ENCODE measurements at places on chromosomes 5 and 9.
A peak's percentile ranks its signal among the peaks of the same experiment; 100 is the strongest.

GRCh38 chr5:135810188-135810943 lies 24.1 kb upstream of the SLC25A48 start:
- no peak for DNase-seq

GRCh38 chr9:73753171-73753570 lies 601.5 kb downstream of the ANXA1 start:
- DNase-seq = no peak

- no peak for DNase-seq
Observed at GRCh38 chr5:110105692-110106091, 416.0 kb downstream of the MAN2A1 start.

DNA sequence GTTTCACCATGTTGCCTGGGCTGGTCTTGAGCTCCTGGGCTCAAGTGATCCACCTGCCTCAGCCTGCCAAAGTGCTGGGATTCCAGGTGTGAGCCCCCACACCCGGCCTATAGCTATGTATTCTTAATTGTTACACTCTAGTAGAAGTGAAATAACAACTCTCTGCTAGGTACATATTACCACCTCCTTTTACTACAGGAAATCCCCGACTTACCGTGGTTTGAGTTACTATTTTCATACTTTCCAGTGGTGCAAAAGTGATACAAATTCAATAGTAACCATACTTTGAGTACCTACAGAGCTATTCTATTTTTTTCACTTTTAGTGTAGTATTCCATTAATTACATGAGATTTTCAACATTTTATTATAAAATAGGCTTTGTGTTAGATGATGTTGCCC lies 719 bp downstream of the ARL14EPL start:
- no peak for DNase-seq

- no peak for DNase-seq
Observed at GRCh38 chr5:137833463-137833862, 34.2 kb upstream of the MYOT start.

DNA sequence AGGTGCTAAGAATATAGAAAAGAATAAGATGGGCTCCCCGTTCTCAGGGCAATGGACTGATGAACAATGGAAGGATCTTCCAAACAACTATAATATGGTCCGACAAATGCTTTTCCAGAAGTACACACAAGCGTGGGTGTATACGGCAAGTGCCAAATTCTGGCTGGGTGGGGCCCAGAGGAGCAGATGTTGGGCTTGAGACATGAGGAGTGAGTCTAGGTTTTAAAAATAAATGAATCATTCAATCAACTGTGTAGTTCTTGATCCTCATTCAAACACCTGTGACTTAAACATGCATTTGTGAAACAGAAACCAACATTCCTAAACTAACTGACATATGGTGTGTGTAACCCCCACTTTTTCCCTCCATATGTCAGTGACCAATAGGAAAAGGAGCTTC lies 47.9 kb downstream of the MFAP3 start:
- no peak for DNase-seq

- no peak for DNase-seq
Observed at GRCh38 chr5:31192442-31192841, 1.0 kb upstream of the CDH6 start.

DNA sequence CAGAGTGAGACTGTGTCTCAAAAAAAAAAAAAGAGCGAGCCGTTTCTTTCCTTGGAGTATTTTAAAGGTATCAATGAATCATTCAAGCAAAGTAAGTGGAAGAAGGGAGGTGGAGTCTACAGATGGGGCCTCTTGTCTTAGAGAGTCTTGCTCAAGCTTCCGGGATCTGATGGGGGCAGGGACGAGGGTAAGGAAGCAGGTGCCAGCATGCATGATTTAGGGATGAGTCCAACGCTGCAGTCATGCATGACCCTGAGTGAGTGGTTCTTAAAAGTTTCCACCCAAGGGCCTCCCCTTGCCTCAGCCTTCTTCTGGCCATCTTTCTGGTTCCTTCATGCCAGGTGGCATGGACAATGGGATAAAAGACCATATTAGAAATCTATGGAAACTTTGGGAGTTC lies 79.6 kb downstream of the MYO10 start:
- no peak for DNase-seq

GRCh38 chr5:170611449-170612090 lies 107.8 kb downstream of the KCNIP1 start:
- no peak for DNase-seq

GRCh38 chr9:110217656-110218099 lies 9.7 kb upstream of the C9orf152 start:
- DNase-seq = peak; percentile 42

- DNase-seq = no peak
Observed at GRCh38 chr9:121284733-121285451, 16.9 kb downstream of the GSN start.

DNA sequence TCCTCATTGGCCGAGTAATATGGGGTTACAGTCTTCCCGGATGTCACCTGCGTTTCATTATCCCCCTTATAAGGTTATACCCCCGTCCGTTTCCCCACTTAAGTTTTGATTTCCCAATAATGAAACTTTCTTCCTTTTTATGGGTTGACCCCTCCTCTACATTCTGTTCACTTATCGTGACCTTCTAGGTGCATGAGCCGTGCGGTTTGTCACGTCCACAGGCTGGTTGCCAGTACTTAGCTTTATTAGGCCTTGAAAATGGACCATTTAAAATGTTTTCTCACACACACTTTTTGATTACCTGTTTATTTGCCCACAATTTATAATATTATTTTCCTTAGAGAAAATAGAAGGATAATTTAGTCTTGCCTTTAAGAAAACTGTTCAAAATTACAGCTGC lies 111.5 kb downstream of the FAM174A start:
- no peak for DNase-seq

GRCh38 chr9:135500071-135500524 lies 384 bp upstream of the MRPS2 start:
- no peak for DNase-seq
